ENCODE measurements at places on chromosomes 4 and X. TPM values are rescaled to one million over a fixed set of nuclear protein-coding genes. Genes with fewer than 3 reads are reported as not detected.

- H3K4me1 ChIP-seq, result no peaks in the 10 kb centered on the region
- no peaks in the 10 kb centered on the region for H3K27me3 ChIP-seq
- H3K36me3 ChIP-seq, result no peaks in the 10 kb centered on the region
- H3K4me3 ChIP-seq, result no peak overlapping the region
- no peak overlapping the region for H3K27ac ChIP-seq
Measured at GRCh38 chr4:187426511-187426910, 569.1 kb upstream of the ZFP42 start.

- H3K27ac ChIP-seq, result no peak overlapping the region
- no peak overlapping the region for H3K4me3 ChIP-seq
Measured at GRCh38 chrX:40132751-40133150, 35.0 kb upstream of the BCOR start.

DNA sequence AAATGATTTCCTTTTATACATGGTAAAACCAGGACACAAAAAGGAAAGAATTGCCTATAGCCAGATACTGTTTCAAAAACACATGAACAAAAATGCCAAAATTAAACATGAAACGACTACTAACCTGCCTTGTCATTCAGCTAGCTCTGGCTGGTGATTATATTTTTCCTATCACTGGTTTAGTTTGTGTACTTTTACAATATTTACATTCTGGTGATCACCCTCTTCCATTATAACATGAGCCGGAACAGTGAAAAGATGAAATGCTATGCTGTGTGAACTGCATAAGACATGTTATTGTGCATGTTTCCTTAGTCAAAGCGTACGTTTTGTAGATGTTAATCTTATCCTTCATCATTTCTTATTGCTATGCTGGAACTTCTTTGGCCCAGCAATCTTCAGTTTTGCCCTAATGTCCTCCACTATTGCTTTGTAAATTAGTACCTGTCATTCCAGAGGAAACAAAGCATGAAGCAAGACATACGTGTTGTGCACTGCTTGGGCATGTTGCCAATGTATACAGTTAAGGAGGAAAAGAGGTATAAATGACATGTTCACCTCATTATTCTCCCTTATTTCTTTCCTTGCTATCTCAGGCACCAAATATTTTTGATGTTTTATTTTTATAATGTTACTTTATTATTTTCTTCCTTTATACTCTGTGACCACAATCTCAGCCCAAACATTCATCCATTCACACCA lies 386.3 kb downstream of the ARHGAP24 start:
- no peaks in the 10 kb centered on the region for H3K27me3 ChIP-seq
- H3K4me1 ChIP-seq, result peaks cover under 1% of the 10 kb centered on the region
- H3K27ac ChIP-seq, result no peak overlapping the region

DNA sequence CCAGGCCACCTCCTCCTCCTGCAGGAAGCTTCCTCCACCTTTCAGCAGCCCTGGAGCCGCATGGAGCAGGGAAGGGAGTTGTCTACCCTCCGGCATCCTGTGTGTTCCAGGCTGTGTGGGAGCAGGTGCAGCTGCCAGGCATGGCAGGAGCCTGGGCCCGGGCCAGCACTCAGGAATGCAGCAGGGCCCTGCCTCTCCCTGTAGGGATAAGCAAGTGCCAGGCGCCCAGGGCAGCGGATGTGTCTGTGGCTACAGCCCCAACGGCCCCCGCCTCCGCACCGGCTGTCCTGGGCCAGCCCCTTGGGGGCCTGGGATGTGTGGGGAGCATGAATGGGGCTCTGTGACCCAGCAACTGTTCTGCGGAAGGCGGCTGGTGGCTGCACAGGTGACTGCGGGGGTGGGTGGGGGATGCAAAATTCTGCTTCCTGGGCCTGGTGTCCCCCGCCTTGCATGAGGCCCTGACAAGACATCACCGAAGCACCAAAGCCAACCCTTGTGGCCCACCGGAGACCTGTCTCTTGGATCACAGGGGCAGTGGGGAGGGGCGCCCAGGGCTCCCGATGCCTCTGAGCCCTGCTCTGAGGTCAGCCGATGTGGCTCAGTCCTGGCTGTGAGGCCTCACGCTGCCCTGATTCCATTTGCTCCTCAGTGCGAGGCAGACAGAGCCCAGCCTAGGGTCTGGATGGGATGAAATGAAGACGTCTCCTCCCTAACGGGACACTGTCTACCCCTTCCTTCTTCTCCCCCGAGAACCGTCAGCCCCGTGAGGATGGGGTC lies 1.4 kb upstream of the DOK7 start:
- no peaks in the 10 kb centered on the region for H3K36me3 ChIP-seq
- H3K27ac ChIP-seq, result no peak overlapping the region
- DNase-seq, result peak; percentile 31

GRCh38 chr4:6909970-6910339 lies 329 bp downstream of the TBC1D14 start:
- peaks cover 2% of the 10 kb centered on the region for H3K27me3 ChIP-seq
- H3K4me1 ChIP-seq, result peaks cover 8% of the 10 kb centered on the region
- H3K27ac ChIP-seq, result no peak overlapping the region
- H3K4me3 ChIP-seq, result peak overlapping the region; percentile 59
- no peak for DNase-seq

DNA sequence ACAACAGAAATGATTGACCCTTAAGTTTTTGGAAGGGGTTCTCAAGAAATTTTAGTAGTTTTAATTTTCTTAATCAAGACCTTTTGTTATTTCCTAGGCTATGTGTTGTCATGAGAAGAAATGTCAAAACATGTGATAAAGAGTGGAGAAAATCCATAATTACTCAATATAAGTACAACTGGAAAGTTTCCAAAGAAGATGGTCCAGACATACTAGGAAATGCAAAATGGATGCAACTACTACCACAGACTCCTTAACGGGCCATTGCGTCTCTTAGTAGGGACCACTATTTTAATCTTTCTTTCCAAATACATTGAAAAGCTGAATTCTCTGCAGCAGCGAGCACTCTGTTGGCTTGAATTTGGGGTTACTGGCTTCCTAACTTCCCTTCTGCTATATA lies 148.8 kb downstream of the NWD2 start:
- H3K4me3 ChIP-seq, result no peak overlapping the region
- no peaks in the 10 kb centered on the region for H3K4me1 ChIP-seq
- H3K27ac ChIP-seq, result no peak overlapping the region
- DNase-seq, result no peak

GRCh38 chr4:41679991-41680390 lies 68.5 kb downstream of the PHOX2B start:
- no peak overlapping the region for H3K27ac ChIP-seq
- no peaks in the 10 kb centered on the region for H3K36me3 ChIP-seq

DNA sequence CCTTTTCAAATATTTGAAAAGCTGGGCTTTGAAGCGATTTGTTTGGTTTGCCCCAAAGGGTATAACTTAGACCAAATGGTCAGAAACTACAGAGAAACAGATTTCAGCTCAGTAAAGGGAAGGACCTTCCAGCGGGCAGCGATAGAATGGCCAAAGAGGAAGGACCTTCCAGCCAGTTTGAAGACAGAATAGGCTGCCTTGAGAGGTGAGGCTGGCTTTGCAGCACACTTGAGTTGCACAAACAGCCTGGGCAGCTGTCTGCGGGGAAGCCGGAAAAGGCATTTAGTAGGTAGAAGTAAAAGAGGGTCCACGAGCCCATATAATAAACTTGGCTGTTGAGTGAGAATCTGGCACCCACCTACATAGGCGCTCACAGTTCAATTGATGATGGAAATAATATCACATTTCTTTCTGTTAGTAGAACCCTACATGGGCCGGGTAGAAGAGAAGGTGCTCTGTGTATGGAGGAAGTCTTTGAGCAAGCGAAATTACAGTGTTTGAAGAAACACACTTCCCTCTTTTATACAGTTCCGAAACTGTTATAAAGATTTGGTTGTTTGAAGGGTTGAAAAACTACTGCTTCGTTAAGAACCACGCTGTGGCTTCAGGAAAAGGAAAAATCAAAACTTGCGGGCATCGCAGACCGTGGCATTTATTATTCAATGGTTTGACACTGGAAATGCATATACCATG lies 75.0 kb upstream of the SORBS2 start:
- H3K36me3 ChIP-seq, result no peaks in the 10 kb centered on the region
- H3K4me3 ChIP-seq, result no peak overlapping the region
- H3K27ac ChIP-seq, result no peak overlapping the region
- H3K27me3 ChIP-seq, result no peaks in the 10 kb centered on the region

- H3K4me3 ChIP-seq, result no peak overlapping the region
- H3K27ac ChIP-seq, result no peak overlapping the region
- no peaks in the 10 kb centered on the region for H3K36me3 ChIP-seq
- no peaks in the 10 kb centered on the region for H3K4me1 ChIP-seq
Measured at GRCh38 chr4:3098346-3098745, 23.9 kb downstream of the HTT start.

GRCh38 chrX:57137501-57137900 lies 304 bp upstream of the SPIN2A start:
- H3K27ac ChIP-seq, result no peak overlapping the region
- H3K4me1 ChIP-seq, result no peaks in the 10 kb centered on the region
- no peak overlapping the region for H3K4me3 ChIP-seq
- DNase-seq, result peak; percentile 19

UNC5C gene
- 3.9 TPM for total RNA-seq

SHROOM2 gene
- total RNA-seq, result under 0.01 TPM

TMSB4X gene
- 17,013 TPM for total RNA-seq
